Endothelial cell (in vitro differentiated cells): ENCODE measurements at places on chromosomes 12 and 14. TPM values are rescaled to one million over a fixed set of nuclear protein-coding genes. Genes with fewer than 3 reads are reported as not detected.

GRCh38 chr14:99819514-99819913, 26.3 kb downstream of the EML1 start:
- no peak for DNase-seq

DNA sequence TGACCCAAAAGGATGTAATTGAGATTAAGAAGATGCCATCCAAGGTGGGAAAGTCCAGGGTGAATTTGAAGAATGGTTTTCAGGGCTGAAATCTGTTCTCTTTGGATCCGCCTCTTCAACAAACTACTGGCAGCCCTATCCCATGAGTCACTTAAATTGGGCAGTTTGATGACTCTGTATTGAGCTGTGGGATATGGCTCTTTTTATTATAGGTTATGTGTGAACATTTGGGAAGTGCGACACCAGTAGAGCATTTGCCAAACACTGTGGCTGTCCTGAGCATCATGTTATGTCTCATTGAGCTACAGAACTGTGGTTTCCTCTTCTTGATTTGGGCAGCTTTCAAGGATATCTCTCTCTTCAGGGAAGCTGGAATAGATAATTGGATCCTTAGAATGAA, 22.3 kb downstream of the IFT43 start:
- DNase-seq: no peak

DNA sequence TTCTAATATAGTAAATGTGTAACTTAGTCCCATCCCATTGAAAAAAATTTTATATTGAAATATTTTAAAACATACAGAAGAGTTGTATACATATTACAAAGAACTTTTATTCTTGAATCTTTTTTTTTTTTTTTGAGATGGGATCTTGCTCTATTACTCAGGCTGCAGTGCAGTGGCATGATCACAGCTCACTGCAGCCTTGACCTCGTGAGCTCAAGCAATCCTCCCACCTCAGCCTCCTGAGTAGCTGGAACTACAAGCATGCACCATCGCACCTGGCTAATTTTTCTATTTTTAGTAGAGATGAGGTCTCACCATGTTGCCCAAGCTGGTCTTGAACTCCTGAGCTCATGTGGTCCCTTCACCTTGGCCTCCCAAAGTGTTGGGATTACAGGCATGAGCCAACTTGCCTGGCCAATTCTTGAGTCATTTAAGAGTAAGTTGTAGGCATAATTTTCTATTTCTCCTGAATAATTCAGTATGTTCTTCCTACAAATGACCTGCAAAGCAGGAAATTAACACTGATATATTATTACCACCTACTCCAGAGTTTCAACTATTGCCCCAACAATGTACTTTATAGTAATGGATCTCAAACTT, 153.0 kb upstream of the BMP4 start:
- no peak for DNase-seq

DNA sequence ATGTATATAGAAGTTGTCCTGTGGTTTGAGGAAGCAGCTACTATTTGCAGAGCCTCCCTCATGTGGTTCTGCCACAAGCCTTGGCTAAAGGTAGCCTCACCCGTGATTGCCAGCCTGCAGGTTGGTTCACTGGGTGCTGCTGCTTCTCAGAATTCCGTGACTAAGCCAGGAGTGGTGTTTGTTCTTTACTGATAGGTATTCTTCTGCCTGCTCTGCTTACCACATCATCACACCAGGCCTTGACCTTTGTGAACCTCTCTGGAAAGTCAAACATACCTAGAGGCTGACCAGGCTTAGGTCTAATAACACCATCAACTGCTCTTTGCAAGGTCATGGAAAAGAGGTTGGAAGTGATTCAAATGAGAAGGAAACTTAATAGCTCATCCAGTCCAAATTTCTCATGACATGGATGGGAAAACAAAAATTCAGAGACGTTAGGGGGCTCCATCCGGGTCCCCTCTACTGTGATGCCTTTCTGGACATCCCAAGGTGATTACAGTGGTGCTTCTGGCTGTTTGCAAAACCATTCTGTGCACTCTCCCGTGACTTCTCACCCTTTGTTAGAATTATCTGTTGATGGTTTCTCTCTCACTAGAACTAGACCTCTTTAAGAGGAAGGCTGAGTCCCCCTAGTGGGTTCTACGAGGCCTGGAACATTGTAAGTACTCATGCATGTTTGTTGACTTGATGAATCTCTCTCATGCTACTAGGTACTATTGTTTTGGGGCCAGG, 8.5 kb upstream of the SOCS2 start:
- peak; percentile 11 for DNase-seq

DNA sequence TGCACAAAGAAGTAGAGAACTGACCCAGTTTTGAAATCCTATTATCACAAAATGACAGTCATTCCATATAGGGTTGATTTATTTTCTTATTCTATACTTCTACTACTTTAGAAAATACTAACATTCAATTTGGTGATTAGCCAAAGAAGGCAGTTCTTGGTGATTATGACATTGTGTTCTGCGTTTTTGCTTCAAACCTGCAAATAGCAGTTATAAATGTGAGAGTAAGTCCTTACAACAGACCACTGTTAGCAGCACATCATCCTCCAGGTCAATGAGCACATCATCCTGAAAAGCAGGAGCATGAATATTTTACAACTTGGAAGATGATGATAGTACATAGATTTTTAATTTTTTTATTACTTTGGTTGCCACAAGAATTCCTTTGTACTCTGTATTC, 53.1 kb downstream of the LIN7A start:
- no peak for DNase-seq

DNA sequence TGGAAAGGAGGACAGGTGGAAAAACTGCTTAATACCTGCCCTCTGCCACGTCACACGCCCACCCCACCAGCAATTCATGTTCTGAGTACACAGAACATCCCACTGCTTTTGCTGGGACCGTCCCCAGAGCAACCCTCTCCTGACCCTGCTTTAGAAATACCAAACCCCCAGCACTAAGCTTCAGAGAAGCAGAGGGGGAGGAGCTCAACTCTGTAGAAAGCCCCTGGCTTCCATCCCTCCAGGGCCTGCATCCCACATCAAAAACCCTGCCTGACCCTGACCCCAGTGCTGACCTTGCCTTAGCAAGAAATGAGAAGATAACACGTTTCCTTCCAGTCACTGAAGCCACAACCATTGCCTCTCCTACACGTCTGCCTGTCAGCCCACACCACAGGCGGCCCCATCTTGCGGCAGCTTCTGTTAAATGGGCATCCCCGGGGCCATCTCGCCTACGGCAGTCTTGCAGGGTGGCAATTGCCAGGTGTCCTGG, 19.7 kb downstream of the VDR start:
- DNase-seq: no peak

DNA sequence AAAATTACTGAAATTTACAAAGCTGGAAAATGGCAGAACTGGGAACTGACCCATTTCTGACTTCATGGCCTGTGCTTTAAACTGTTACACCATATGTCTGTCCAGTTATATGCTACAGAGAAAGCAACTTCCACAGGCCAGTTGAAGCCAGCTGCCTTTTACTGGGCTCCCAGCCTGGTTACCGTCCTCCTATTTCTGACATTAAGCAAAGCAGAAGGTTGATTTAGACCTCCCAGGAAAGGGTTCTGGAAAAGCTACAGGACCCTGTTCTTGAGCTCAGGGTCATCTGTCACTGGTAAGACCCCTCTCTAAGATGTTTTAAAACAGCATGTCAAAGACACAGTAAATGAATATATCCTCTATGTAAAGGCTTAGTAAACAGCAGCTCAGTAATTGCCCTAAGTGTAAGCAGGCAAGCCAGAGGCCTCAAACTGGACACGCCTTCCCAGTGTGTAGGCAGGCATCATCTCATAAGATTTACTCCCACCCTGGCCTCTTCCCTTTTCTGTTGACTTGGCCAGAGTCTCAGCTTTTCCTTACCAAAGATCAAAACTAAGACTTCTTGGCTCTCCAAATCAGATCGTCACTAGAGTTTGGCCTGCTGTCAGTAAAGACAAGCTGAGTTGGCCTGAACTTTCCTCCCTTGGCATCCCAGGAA, 55.4 kb upstream of the RNU6-8 start:
- no peak for DNase-seq

DNA sequence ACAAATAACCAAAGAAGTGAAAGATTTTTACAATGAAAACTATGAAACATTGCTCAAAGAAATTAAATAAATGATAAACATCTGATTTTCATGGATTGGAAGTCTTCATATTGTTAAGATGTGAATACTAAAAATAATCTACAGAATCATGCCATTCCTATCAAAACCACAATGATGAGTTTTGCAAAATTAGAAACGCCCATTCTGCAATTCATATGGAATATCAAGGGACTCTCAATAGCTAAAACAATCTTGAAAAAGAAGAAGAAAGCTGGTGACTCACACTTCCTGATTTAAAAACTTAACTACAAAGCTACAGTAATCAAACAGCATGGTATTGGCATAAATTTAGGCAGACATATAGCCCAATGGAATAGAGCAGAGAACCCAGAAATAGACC, 40.2 kb upstream of the CCT2 start:
- no peak for DNase-seq

- DNase-seq: no peak
Measured at GRCh38 chr12:68374307-68374982, 42.3 kb upstream of the MDM1 start.

GRCh38 chr14:71361336-71361735, 454.1 kb downstream of the PCNX1 start:
- DNase-seq: no peak

- no peak for DNase-seq
Measured at GRCh38 chr12:11763760-11764520, 114.5 kb downstream of the ETV6 start.

GRCh38 chr14:50398189-50398580, 1.5 kb upstream of the CDKL1 start:
- DNase-seq: no peak

DNA sequence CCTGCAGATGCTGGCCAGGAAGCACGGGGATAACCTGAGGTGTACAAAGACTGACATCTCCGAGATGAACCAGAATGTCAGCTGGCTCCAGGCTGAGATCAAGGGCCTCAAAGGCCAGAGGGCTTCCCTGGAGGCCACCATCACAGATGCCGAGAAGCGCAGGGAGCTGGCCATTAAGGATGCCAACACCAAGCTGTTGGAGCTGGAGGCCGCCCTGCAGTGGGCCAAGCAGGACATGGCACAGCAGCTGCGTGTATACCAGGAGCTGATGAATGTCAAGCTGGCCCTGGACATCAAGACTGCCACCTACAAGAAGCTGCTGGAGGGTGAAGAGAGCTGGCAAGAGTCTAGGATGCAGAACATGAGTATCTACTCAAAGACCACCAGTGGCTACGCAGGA, 380.0 kb upstream of the USP15 start:
- no peak for DNase-seq

- DNase-seq: no peak
Measured at GRCh38 chr14:80059041-80059440, 152.3 kb downstream of the DIO2 start.

DNA sequence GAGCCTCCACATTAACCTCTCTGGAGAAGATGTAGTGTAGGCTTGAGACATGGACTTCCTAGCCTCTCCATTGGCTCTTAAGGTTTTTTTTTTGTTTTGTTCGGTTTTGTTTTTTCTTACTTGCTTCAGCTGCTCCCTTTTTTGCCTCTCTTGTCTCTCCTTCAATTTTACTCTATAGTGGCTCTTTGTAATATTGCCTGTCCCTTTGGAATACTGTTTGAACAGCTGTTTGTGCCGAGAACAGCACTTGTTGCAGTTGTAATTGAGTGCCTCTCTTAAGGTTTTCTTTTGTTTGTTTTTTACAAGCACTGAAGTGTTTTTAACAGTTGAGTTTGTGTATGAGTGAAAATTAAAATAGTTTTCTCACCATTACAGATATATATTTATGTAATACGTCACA, 567.7 kb downstream of the LRFN5 start:
- DNase-seq: no peak

DNA sequence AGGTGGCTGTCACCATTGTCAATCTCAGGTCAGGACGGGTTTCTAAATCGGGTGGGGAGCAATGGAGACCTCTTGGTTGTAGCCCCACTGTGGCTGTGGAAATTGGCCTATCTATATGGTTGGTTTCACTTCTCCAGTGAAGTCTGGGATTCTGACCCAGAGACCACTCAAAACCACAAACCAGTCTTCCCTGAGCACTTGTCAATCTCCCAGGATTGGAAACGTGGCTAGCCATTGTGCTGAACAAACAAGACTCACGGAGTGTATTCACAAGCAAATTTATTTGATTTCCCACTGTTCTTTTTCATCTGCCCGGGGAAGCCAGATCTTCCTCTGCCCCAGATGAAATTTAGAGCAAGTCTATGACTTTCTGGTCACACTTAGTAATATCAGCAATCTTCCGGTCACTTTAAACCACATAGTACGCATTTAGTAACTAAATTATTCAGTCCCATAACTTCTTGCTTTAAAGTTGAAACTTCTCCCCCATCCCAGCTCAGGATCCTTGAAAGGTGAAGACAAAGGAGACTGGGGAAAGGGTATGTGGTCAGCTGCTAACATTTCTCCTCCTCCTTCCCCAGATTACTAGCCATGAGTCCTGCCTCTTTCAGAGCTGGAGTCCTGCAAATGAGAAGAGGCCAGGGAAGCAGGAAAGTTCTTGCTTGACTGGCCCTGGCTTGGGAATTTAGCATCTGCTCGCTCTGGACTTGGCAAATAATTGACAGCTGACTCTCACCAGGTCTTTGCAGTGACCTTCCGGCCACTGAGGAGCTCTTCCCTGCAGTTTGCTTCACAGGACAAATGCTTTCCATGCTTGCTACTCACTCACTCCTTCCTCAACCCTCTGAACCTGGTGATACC, 123.2 kb upstream of the MAX start:
- no peak for DNase-seq

DNA sequence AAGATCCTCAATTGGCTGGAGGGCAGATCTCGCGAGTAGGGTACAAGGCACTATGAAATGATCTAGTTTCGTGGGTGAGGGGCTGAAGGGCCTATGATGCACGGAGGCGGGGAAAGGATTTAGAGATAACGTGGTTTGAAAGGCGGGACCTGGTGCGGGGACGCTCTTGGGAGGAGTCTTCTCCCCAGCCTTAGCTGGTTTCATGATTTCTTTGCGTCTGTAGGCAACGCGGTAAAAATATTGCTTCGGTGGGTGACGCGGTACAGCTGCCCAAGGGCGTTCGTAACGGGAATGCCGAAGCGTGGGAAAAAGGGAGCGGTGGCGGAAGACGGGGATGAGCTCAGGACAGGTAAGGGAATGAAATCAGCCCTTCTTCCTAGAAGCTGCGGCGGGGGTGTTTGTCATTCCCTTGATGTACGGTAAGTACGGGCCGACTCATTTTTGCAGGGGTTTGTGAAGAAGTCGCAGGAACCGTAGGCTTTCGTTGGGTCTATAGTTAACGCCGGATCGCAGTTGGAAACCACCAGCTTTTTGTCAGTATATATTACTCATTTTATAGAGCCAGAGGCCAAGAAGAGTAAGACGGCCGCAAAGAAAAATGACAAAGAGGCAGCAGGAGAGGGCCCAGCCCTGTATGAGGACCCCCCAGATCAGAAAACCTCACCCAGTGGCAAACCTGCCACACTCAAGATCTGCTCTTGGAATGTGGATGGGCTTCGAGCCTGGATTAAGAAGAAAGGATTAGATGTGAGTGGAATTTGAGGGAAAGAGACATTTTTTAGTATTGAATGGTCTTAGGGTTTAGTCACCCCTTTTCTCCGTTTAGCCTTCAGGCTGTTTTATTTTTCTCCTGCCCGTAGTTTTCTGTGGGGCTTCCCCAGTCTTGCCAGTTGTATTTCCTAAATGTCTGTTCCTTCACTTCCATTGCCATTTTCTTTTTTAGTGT, 602 bp downstream of the APEX1 start:
- DNase-seq: no peak

- DNase-seq: no peak
Measured at GRCh38 chr14:102392506-102392905, 29.8 kb downstream of the TECPR2 start.

Gene HHIPL1
- 15.1 TPM for total RNA-seq

Gene GLIPR1L1
- not detected for total RNA-seq

Gene FOXA1
- 5.2 TPM for total RNA-seq

Gene GPD1
- not detected for total RNA-seq

Gene FBXW8
- total RNA-seq: 17.8 TPM

Gene ARL6IP4
- total RNA-seq: 151 TPM

Gene LRIG3
- 103 TPM for total RNA-seq

Gene CYP46A1
- 5.2 TPM for total RNA-seq
